ENCODE measurements at places on chromosomes 6 and 20.
A peak's percentile ranks its signal among the peaks of the same experiment; 100 is the strongest.

DNA sequence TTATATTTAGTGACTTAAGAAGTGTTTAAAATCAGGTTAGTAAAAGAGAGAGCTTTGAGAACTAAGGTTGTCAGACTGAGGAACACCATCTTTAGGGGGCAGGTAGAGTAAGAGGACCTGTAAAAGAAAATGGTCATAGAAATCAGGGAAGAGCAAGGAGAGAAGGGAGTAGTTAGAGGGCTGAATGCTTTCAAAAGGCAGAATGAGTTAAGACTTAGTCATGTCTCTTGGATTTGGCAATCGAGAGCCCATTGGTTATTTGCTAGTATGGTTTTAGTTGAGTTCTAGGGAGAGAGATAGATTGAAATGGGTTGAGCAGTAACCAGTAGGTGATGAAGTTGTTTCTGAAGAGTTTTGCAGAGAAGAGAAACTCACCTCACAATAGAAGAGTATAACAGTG, 51.1 kb downstream of the RALGAPB start:
- peak; percentile 68 for DNase-seq

- DNase-seq, result no peak
These were observed 51.4 kb upstream of the IER3 start for GRCh38 chr6:30795549-30796293.

DNA sequence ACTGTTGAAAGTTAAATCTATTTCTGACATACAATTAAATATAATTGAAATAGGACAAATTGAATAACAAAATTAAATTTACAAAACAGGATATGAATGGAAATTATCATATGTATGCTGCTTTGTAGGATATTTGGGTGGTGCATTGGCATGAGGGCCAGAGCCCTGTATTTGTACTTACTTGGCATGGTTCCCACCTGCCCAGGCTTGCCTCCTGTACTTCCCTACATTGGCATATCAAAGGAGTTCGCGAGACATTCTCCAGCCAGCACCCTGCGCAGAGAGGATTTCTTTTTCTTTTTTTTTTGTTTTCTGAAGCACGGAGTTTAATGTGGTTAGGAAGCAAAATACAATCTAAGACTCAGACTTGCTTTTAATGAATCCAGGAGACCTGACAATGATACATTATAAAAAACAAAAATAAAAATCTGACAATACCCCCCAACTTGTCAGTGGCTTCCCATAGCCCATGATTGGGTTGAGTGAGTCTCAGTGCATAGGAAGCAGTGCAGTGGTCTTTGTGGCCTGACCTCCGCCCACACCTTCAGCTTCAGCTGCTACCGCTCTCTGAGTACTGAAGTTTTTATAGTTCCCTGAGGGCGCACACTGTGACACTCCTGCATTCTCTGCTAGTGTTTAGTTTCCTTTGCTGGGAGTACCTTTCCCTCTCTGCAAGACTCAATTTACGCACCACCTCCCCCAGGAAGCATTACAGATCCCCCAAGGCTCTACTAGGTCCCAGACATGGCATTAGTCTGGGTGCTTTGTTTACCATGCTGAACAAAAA, 440.8 kb downstream of the UTRN start:
- no peak for DNase-seq

- DNase-seq, result no peak
These were observed 105.9 kb upstream of the PDE10A start for GRCh38 chr6:165768961-165769360.

GRCh38 chr20:17732907-17733521, 33.2 kb downstream of the BANF2 start:
- no peak for DNase-seq

DNA sequence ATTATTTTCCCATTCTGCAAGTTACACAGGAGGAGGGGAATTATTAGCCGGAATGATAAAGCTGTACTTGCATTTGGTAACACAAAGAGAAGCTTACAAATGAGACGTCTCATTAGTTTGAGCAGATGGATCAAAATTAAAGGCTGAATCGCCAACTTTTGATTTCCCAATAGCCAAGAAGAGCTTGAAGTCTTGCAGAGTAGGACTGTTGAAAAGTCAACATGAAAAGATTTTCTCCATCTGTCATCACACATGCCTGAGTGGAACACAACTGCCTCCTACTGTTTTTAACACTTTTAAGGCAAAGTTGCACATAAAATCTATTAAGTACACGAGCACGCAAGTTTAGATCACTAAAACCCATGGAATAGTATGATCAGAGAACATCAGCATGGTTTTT, 176.2 kb downstream of the ASCC3 start:
- no peak for DNase-seq

Measured in amniotic epithelial cell (primary cell).